ENCODE measurements at places on chromosomes 12 and 14. TPM values are rescaled to one million over a fixed set of nuclear protein-coding genes. Genes with fewer than 3 reads are reported as not detected.
A peak's percentile ranks its signal among the peaks of the same experiment; 100 is the strongest.

DNA sequence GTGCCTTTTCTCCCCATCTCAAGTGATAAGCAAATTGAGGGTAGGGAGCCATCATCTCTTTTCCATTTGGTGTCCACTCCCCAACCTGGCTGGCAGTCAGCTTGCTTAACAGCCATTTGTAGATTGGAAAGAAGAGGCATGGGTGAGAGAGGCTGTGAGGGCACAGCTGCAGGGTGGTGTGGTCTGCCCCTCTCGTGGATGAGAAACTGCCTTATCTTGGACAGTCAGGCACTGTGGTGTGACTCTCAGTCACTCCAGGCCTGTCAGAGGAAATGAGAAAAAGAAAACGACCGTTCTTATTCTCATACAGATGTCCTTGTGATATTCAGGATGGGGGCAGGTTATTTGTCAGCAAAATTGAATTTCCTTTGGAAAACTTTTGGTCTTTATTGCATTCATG lies 65.1 kb upstream of the SRSF5 start:
- no peak for DNase-seq

DNA sequence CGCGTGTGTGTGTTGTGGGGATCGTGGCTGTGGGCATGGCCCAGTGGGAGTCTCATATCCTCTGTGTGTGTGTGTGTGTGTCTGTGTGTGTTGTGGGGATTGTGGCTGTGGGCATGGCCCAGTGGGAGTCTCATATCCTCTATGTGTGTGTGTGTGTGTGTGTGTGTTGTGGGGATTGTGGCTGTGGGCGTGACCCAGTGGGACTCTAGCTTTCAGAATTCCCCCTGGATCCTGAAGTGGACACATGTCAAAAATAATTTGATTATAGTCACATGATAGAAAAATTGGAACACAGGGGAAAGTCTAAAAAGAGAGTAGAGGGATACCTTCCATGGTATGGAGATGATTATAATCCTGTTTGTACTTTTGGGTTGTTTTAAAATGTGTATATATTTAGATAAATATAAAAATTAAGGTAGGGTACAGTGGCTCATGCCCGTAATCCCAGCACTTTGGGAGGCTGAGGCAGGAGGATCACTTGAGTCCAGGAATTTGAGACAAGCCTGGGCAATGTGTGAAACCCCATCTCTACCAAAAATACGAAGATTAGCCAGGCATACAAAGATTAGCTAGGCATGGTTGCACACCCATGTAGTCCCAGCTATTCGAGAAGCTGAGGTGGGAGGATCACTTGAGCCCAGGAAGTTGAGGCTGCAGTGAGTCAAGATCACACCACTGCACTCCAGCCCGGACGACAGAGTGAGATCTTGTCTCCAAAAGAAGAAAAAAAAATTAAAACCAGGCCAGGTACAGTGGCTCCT lies 11.0 kb downstream of the PAPLN start:
- DNase-seq = peak; percentile 5

- no peak for DNase-seq
These were observed 113.7 kb upstream of the PDZRN4 start for GRCh38 chr12:41074473-41074769.

INHBC gene
- not detected for total RNA-seq

RPGRIP1 gene
- 0.52 TPM for total RNA-seq

DNA sequence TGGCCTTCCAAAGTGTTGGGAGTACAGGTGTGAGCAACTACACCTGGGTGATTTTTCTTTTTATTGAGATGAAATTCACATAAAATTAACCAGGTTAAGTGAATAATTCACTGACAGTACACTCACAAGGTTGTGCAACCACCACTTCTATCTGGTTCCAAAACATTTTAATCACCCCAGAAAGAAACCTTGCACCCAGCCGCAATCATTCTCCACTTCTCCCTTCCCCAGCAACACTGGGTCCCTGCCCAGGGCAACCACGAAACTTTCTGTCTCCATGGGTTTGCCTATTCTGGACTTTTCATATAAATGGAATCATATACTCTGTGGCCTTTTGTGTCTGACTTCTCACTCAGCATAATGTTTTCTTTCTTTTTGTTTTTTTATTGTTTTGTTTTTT lies 26.3 kb upstream of the MLXIP start:
- no peak for DNase-seq

DNA sequence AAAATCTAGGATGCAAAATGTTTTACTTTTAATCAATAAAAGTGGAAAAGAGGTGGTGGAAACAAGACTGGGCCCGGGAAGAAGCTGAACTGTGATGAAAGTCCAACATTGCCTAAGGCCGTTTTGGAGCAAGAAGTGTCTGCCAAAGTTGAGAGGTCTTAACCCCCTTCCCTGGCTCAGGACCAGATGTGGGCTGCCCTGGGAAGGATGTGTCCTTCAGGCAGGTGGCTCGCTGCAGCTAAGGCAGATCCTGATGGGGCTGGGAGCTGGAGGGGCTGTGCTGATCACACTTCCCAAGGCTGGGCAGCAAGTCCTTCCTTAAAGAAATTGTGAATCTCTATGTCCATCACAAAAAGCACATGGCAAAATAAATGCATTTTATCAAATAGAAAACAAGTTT lies 581.6 kb downstream of the GALC start:
- DNase-seq = no peak

- DNase-seq = no peak
These were observed 6.7 kb upstream of the BDKRB2 start for GRCh38 chr14:96197969-96198368.

GRCh38 chr14:21092273-21093011 lies 6.0 kb downstream of the ZNF219 start:
- peak; percentile 93 for DNase-seq

ALDH1L2 gene
- total RNA-seq = 2.5 TPM

EIF2S3B gene
- total RNA-seq = not detected

DNA sequence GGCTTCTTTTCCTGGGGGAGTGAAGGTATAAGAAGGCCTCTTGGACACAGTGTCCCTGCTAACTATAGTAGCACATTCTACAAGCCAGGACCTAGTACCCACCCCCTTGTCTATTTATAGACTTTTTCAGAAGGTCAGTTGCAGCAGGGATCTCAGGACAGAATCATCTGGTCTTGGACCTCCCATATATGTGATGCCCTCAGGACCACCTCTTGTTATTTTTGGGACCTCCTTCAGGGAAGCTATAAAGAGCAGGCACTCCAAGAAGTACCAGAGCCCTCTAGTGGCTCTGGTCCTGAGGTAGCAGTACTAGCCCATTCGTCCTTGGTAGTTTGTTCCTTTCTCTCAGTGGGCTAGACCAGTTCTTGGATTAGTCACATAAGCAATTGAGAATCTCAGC lies 4.3 kb downstream of the COQ10A start:
- no peak for DNase-seq

DNA sequence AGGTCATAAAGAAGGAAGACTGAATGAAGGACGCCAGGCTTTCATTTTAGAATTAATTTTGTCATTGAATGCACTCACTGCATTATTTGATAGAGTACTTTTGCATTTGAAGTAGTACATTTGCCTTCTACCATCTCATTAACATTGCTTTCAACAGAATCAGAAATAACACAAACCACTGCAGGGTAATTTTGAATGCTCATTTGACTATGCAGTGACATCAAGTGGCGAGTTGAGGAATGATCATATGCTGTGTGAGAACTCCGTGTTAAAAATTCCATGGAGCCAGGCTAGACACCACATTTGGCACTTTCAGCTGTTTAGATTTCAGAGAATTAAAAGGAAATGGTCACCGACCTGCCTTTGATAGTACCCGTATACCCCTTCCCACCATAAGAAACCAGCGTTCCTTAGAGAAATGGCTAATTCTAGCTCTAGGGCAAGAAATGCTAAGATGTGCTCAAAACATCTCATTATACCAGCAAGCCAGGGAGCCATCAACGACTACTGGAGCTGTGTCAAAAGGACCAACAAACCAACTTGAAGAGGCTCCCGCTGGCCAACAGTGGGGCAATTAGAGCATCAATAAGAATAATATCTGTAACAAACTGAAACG lies 16.5 kb downstream of the HEBP1 start:
- no peak for DNase-seq

DNA sequence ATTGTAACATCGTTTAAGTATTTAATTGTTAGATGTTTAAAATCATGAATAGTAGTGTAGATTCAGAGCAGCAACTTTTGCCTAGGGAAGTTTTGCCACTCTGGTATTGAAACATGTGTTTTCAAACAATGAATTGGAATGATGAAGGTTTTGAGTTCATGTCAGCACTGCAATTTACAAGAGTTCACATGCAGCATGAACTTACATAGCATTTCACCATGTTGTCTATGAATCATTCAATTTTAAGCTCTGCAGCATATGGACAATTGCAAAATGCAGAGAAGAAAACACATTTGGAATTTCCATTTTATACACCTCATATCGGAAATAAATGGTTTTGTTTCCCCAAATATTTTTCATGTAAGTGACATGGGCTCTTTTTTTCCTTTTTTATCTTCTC lies 170.7 kb upstream of the CDKN3 start:
- no peak for DNase-seq

DNA sequence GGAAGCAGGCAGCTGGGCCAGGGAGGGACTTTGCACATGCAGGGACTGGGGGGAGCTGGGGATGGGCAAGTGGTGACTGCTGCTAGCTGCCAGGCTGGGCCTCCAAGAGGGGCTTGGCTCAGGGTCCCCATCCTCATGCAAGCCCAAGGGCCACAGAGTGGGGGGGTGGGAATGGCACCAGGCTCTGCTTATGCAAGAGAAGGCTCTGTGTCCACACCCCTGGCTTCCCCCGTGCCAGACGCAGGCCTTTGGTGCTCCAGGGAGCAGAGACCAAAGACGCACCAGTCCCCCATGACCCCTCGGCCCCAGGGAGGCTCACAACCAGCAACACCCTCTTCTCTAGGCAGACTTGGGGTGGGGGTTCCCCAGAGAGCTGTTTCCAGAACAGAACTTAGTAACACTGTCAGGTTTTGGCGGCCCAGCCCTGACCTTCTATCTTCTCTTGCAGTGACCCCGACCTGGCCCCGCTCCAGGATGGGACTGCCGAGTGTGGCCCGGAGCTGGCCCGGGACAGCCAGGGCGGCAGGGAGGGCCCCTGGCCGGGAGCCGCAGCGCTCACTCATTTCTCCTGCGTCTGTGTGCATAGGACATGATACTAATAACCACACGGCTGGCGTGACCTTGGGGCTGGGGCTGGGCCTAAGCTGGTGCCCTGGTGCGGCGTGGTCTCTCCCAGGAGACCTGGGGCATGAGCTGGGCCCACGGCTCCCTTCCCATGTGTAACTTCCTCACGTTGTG lies 14.3 kb downstream of the XRCC3 start:
- DNase-seq = peak; percentile 59

DNA sequence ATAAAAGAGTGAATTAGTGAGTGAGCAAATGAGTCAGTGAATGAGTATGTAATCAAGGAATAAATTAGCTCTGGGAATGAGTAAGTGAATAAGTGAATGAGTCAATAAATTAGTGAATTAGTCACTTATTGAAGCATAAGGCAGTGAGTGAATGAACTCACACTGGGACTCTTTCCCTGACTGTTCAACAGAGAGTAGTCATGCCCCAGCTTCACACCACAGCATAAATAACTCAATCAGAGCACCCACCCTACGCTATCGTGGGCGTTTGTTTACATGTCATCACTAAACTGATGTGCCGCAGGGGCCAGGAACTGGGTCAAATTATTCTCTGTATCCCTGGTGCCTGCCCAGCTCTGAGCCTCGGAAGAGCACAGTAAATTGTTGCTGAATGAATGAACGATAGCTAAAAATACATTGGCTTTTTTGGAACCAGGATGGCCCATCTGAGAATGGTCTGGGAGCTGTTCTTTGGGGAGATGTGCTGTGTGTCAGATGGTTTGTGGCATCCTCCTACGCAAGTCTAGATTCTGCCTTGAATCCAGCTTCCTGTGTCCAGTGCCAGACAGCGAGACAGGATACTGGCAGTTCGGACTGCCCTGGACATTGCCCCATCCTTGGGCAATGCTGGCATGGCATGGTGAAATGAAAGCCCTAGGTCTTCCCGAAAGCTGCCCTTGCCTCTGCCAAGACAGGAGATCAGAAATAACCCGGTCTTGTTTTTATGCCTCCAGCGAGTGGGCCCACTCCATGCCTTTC lies 98.0 kb upstream of the RTL1 start:
- DNase-seq = no peak

DNA sequence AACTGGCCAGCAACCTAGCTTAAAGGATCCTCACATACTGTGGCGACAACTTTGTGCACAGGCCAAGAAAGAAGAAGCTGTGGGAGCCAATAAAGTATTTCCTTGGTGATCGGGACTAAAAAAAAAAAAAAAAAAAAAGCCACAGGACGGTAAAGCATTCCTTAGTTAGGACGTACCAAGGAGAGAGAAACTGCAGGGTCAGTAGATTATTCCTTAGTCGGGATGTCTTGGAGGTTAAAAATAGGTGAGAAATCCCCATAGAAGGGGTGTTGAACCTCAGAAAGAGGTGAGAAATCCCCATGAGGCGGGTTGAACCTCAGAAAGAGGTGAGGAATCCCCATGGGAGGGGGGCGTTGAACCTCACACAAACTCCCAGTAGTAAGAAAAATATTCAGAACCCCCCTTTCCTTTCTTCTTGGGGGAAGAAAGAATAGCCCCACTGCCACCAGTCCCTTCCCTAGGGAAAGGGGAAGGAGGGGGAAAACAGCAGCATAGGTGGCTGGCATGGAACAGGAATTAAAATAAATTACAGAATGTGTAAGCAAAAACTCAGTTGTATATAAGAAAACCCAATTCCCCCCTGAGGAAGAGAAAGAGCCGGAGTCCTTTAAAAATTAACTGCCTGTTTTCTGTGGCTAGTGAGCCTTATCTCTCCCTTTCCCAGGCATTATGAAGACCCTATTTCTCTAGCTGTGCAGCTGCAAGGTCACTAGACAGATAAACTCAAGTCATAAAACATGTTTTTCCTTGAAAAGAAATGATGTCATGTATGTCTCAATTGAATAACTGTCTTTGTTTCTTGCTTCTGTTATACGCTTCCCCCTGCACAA lies 26.8 kb downstream of the KLRK1 start:
- no peak for DNase-seq

KRT77 gene
- not detected for total RNA-seq

GRCh38 chr12:116498471-116498870 lies 60.7 kb upstream of the MAP1LC3B2 start:
- DNase-seq = no peak

DNA sequence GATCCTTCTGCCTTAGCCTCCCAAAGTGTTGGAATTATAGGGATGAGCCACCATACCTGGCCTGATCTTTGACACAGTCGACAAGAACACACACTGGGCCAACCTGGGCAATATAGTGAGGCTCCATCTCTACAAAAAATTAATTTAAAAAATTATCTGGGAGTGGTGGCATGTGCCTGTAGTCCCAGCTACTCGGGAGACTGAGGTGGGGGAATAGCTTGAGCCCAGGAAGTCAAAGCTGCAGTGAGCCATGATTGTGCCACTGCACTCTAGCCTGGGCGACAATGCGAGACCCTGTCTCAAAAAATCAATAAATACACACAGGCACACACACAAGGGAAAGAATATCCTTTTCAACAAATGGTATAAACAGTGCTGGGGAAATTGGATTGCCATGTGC lies 6.1 kb upstream of the OS9 start:
- DNase-seq = no peak

DNA sequence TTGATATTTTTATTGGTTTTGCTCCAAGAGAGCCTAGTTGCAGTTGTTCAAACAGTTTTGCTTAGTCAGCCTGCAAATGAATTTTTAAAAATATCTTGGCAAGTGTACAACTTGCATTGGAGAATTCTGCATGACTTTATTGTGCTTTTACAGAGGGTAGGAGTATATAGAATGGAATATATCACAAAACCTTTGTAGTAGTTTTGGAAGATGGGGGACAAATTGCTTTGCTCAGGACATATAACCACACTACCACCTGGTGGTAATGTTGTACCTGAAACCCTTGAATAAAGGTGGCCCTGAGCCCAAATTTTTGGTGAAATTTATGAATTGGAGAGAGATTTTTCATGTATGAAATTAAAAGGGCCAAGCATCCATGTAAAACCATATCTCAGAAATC lies 645.2 kb downstream of the MED13L start:
- no peak for DNase-seq
